NCI-H524 (cell line): ENCODE measurements at places on chromosomes 4 and X.

DNA sequence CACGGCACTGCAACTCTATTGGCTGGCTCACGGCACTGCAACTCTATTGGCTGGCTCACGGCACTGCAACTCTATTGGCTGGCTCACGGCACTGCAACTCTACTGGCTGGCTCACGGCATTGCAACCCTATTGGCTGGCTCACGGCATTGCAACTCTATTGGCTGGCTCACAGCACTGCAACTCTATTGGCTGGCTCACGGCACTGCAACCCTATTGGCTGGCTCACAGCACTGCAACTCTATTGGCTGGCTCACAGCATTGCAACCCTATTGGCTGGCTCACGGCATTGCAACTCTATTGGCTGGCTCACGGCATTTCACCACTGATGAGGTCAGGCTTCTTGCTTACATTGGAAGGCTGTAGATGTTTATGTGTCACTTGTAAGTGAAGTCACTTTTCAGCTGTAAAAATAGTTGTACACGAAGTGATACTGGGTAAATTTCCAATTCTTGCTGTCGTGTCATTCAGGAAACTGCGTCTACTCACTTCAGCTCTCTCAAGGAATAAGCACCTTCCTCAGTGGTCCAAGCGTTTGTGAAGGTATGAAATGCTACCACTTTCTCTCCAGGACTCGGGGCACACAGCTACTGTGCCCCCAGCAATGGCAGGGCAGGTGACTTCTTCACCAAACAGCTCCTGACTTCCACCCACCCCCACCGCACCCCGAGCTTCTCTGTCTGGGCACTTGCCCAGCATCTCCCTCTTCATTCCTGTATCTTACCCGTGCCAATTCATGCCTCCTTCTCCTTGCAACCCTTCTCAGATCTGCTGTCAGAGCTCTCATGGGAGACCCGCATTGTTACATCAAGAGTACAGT is 141.3 kb downstream of the AFAP1 start:
- DNase-seq: no peak

DNA sequence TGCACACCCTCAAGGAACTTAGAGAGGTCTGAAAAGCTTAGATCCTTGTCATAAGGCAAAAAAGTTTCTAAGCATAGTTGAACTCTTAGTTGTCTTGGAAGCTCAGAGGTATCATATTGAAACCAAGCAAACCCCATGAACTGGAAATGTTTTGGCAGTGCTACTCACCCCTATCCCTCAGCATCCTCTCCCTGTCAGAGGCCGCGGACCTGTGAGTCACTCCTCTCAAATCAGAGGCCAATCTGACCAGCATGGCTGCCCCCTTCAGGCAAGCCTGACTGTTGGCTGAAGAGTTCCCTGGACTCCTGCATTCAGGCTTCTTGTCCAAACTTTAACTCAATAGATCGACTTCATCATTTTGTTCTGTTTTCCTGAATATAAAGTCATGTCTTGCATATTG is 69.4 kb downstream of the KCNIP4 start:
- DNase-seq: no peak

GRCh38 chrX:150088766-150089518 is 150.7 kb upstream of the EOLA2 start:
- DNase-seq: no peak

- DNase-seq: no peak
Observed at GRCh38 chrX:28787206-28787605, 200.0 kb downstream of the IL1RAPL1 start.

DNA sequence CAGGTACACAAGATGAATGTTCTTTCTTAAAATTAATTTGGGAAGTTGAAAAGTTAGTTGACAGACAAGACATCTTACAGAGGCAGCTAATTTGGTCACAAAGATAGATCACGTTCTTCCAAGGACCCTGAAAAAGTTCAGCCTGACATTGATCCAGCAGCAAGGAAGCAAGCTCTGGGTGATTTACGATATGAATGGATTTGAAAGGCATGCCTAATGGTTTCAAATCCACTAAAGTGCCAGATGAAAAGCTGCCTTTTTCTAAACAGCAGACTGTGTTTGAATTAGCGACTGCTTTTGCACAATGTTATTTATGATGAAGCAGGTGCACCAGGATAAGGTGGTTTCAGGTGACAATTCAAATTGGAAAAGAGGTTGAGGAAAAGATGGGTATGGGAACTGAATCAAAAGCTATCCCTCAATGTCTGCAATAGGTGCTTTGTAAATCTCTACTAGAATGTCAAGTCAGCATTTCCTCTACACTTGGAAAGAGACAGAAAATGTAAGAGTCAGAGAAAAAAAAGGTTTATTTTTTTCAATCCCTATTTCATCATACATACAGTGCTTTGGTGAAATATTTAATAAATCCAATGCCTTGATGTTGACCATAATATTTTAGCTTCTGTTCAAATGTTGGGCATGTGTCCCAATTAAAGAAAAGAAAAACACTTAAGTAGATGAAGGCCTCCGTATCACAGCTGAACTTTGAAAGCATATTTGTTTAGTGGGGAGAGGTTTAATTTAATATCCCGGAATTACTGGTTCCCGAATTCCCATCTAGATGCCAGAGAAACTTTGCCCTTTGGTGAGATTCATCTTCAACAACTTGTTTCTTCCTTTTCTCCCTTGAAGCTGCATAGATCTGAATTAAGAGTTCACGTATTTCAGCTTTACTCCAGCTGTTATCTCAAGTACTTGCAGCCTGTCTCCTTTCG is 6.0 kb downstream of the RASGEF1B start:
- peak; percentile 58 for DNase-seq

DNA sequence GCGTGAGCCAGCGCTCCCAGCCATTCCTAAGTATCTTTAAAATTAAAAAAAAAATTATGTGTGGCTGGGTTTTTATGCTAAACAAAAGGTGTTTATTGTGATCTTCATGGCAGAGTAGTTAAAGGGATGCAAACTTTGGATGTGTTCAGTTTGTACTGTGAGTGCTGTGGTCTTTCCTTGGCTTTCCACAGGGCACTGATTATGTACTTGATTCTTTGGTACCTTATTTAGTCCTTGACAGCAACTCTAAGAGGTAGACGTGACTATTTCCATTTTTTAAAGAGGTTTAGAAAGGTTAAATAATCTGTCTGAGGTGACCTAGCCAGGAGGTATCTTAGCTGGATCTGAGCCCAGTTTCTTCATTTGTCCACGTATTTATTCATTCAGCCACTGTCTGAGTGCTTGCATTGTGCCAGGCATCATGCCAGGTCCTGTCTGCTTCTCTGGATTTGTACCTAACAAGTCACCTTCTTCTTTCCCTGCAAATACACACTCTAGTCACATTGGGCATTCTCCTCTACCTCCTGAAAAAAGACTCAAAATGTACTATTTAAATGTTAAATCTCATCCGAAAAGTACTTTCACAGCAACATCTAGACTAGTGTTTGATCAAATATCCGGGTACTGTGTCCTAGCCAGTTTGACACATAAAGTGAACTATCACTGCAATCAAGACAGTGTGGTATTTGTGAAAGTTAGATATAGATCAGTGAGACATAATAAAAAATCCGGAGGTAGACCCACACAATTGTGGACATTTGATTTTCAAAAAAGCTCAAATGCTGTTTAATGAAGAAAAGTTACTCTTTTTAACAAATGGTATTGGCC is 31.5 kb downstream of the WWC2 start:
- no peak for DNase-seq

DNA sequence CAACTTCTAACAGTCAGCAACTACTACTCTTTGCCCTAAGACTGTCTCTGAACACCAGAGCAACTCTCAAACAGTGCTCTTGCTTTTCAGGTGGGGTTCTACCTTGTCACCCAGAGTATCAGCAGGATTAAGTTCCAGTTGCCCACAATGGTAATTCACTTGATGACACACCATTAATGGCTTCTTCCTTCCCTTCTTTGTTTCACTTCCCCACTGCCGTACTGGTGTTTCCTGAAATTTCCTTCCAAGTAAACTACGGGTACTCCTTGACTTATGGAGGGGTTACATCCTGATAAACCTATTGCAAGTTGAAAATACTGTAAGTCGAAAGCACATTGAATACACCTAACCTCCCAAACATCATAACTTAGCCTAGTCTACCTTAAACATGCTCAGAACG is 36.6 kb upstream of the PDK3 start:
- DNase-seq: no peak

DNA sequence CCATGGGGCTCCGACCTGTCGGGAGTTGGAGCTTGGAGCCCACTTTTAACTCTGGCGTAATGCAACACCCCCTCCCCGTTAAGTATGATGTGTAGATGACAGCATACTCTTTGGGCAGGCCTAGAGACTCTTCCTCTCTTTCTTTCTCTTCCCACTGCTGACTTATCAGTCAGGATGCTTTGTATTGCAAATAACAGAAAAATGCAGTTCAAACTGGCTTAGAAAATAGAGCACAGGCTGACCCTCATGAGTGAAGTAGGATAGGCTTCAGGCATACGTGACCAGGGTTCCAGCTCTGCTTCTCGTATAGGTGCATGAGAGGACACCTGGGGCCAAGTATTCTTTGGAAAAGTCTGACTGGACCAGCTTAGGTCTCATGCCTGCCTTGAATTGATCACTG is 23.3 kb upstream of the RNF4 start:
- DNase-seq: no peak

DNA sequence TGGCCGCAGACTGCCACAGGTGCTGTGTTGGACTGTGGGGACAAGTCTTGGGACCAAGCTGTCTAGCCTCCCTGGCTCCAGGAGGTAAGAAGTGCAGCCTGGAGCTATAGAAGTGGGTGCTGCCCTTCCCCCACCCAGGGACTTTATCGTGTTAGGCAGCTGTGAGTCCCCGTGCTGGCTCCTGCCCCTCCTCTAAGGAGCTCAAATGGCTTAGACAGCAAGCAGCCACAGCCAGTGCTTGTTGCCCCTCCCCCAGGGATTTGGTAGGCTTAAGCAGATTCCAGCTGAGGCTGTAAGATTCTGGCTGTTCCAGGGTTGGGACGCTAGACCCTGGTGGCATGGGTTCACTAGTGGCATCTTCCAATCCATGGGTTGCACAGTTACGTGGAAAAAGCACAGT is 979.4 kb upstream of the PCDH10 start:
- peak; percentile 2 for DNase-seq

DNA sequence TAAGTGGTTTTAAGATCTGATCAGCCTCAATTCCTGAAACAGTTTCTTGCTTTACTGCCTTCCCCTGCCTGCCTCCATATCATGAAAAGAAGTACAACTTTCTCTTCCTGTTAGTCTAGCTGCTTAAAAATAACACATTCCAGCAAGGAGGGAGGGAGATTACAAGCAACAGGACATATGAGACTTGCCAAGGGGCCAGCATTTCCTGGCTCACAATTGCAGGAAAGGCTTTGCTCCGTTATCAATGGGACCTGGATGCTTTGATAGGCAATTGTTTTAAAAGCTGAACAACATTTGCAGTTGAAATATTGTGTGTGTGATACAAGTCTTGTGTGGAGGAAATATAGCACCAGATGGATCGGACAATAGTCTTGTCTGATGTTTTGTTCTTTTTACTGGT is 425.0 kb downstream of the FAT4 start:
- no peak for DNase-seq

DNA sequence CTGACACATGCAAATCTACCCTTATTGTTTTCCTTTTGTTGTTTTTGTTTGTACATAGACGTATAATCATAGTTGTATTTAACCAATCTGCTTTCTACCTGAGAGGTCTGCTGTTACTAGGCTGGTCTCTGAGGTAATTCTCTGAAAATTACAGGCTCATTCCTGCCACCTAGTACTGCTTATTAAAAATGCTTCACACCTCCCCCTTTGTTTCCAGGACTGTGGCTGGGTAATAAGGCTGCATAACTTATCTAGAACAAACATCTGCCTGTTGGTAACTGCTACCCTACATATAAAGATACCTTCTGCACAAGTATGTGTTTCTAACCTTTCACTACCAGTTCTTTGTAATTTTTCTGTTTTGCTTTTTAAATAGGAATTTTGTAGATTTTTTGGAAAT is 34.2 kb downstream of the COX7B2 start:
- DNase-seq: no peak

GRCh38 chr4:170581322-170581721 is 491.6 kb upstream of the AADAT start:
- DNase-seq: no peak

DNA sequence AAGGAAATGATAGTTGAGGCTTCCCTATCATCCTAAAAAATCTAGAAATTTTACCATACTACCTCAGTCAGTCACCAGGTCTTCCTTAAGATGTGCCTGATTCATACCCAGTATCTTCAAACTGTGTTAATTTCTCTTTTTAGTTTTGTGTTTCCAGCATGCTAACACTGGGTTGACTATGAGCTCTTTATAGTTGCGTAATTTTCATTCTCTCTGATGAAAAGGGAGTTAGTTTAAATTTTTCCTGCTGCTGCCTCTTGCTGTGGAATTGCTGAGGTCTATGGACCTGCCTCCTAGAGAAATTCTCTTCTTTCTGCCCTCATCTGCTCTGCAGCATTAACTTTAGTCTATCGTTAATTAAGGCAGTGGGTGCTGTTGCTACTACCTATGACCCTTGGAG is 66.6 kb downstream of the BANK1 start:
- no peak for DNase-seq

- no peak for DNase-seq
Observed at GRCh38 chrX:42028109-42028508, 104.8 kb upstream of the CASK start.

DNA sequence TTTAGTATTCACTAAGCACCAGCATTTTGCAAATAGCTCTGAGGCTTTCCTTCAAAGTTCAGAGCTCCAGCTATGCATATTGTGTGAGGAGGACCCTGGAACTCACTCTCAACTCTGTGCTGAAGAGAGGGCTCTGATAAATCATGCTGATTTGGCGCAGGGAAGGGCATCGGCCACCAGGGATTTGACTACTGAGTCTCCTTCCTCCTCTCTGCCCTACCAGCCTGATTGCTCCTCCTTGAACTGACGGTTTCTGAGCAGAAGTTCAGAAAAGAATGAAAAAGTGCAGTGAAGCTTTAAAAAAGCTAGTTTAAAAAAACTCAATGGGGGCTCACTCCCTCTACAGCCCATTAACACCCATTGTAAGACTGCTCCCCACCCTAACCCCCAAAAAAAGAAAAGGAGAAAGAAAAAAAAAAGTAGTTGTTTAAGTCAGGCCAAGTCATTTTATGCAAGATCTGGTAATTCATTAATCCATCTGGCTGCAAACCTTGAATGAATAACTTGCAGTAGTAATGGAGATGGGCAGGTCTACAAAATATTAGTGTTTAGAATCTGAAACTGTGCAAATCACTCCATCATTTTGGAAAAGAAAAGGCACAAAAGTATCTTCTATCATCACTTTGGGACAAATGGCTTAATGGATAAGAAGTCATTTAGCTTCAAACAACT is 13.3 kb downstream of the PPARGC1A start:
- no peak for DNase-seq

- DNase-seq: no peak
Observed at GRCh38 chr4:83272900-83273299, 11.7 kb downstream of the COQ2 start.

DNA sequence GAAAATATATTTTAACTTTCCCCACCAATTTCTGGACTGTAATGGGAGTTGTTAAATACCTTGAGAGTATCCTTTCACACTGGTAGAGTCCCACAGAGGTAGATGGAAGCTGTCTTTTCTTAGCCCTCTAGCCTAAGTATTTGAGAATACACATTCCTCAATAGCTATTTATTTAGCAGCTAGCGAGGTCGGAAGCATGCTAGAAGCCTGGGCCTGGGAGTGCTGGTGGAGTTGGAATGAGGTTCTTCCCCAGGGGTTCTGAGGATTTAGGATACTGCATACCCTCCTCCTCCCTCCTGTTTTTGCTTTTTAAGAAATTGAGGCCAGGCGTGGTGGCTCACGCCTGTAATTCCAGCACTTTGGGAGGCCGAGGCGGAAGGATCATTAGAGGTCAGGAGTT is 999 bp upstream of the KLHL15 start:
- no peak for DNase-seq
